ENCODE measurements at places on chromosomes 1 and 21.

DNA sequence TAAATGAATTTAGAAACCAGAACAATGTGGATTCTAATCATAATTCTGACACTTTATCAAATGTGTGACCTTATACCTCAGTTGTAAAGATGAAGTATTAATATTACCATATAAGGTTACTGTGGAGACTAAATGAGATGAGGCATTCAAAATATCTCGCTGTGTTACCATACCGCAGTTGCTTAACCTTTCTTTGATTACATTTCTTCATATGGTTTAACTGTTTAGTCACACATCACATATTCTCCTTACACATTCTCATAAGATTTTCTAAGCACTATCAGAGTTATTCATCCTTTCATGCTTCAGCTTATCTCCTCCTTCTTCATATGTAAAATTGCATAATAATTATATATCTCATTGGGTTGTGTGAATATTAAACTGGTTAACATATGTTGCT, 88.9 kb downstream of the LRRC53 start:
- no peak for DNase-seq

DNA sequence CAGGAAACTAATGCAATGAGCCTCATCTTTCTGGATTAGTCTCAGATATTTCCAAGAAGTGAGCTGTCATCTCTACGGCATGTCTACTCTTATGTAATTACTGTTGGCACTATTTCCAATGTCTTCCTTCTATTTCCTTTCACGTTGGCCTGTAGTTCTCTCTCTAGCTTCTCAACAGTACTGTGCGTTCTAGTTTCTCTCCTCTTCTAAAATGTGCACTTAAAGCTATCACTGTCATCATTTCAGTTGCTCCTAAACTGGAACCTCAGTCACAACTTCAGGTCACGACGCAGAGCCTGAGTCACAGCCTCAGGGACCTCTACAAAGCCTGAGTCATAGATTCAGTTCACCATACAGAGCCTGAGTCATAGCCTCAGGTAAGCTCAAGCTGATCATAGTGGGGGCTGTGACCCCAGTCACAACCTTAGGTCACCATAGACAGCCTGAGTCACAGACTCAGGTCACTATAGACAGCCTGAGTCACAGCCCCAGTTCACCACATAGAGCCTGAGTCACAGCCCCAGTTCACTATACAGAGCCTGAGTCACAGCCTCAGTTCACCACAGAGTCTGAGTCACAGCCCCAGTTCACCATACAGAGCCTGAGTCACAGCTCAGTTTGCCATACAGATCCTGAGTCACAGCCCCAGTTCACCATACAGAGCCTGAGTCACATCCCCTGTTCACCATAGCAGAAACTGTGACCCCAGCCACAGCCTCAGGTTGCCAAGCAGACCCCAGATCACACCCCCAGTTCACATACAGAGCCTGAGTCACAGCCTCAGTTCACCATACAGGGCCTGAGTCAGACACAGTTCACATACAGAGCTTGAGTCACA, 13.0 kb downstream of the WNT9A start:
- no peak for DNase-seq

DNA sequence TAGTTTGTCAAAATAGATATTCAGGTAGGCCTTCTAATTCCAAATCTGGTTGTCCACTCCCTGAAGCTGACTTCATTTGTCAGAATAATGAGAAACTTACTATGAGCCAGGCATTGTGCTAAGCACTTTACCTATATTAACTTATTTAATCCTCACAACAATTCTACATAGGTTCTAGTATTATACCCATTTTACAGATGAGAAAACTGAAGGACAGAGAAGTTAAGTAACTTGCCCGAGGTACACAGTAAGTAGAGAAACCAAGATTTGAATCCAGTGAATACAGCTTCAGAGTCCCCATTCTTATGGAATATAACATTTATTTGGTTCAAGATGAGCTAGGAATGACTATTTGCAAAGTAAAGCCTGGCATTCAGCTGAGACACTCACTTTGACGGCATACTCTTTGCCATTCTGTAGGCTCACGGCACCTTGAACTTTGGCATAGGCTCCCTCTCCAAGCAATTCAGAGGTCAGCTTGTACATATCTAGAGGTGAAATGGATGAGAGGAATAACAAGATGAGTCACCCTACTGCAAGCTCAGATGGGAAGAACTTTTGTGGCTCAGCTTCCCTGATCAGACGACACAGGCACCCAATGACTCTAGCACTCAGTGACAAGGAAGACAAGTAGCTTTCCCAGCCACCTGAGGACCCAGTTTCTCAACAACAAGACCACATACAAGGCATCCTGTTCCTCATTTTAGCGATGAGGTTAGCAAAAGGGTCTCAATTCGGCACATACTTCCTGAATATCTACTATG, 23.7 kb downstream of the MKNK1 start:
- DNase-seq, result no peak

DNA sequence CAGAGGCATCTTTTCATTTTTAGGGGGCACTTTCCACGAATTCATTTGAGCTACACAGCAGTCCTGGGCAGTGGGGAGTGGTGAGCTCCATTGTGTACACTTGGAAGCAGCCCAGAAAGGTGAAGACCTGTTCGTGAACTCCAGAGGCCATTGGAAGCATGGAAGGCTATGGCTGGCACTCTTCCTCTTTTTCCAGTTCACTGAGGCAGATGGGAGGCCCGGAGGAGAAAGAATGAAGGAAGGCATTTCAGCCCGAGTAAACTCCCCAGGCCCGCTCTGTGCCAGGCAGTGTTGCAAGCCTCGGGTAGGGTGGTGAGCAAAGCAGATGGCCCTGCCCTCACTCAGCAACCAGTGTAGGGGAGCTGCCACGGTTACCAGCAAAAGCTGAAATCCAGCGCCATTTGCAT, 673 bp upstream of the DHCR24 start:
- no peak for DNase-seq

- no peak for DNase-seq
Measured at GRCh38 chr1:53166912-53167311, 24.5 kb upstream of the SLC1A7 start.

DNA sequence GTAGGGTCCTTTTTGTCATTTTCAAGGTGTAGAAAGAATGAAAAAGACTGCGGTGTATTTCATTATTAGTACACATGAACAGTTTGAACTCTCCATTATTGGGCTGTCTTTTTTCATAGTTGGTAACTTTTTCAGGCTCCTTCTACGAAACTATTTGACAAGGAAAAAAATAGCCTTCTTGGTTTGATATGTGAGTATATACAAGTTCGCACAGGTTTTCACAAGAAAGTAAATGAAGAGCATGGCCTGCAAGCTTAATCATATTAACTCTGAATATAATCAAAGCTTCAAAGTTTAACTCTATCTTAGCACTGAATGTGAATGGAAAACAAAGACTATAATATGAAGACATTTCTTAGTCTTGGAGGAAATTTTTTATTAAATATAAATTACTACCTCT, 290.0 kb upstream of the ADGRL2 start:
- no peak for DNase-seq

GRCh38 chr1:165342587-165342986, 13.9 kb downstream of the LMX1A start:
- no peak for DNase-seq

- DNase-seq, result no peak
Measured at GRCh38 chr1:1678581-1679380, 13.8 kb downstream of the SLC35E2B start.

Measured in activated naive CD4-positive, alpha-beta T cell (primary cell).